ENCODE measurements at places on chromosomes 4 and X.

- no peak for DNase-seq
Observed at GRCh38 chrX:13364230-13364857, 44.5 kb upstream of the ATXN3L start.

- DNase-seq: no peak
Observed at GRCh38 chrX:103276581-103277002, at the start of gene TCEAL5. Gene TCEAL5, minus strand, starts transcription at chrX:103276750. Its CDS starts 2,187 bp downstream, at chrX:103274563.

DNA sequence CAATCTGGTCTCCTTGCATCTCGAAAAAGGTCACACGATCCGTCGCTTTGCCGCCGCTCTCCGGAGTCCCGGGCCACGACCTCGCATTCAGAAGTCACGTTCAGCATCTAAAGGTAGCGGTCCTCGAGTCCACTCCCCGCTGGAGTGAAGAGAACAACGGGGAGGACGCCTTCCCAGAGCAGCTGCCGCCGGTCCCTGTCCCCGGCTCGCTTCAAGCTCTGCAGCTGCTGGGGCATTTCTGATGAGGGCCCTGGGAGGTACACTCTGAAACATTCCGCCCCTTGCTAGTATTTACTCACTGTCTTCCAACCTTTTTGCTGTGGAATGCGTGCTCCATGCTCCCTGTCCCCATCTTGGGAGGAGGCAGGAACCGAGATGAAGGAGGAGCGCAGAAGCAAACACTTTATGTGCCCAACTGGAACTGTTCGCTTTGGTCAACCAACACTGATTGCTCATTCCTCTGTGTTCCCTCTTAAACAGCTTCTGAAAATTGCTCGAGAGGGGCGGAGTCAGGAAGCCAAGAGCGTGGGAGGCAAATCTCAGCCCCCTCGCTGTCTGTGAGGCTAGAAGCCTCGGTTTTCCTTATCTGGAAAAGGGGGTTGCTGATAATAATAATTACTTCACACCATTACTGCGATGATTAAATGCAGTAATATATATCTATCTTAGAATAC, 6.4 kb upstream of the VAMP7 start:
- no peak for DNase-seq

DNA sequence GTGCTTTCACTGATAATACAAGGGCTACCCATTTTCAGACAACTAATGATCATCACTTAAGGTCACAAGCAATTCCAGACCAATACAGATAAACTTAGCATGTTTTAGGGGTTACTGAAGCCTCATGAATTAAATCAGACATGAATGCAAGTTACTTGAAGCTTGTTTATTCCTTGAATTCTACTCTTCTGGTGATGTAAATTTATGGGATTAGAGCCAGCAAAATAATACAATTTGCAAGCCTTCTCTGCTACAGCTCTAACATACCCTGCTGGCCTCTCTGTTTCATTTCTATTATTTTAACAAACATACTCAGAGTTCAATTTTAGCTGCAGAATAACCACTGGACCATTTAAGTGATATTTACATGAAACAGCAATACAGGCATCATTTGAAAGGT, 60.7 kb downstream of the PCDH19 start:
- DNase-seq: no peak

DNA sequence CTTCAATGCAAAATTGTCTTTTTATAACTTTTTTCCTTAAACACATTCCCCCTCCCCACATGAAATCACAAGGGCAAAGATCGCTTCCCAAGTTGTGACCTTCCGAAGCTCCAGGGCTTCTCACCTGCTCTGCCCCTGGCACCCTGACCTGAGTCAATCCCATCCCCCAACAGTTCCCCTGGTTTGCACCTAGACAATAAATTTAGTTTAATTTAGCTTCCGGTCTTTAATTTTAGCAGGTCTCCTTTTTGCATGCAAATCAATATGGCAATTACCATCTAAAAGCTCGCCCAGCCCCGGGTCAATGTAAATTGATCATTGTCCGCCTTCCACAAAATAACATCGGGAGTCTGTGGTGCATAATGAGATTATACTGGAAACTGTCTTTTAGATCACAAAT, 6.8 kb downstream of the BCOR start:
- no peak for DNase-seq

GRCh38 chr4:182918791-182919302, 1.7 kb upstream of the DCTD start:
- no peak for DNase-seq

DNA sequence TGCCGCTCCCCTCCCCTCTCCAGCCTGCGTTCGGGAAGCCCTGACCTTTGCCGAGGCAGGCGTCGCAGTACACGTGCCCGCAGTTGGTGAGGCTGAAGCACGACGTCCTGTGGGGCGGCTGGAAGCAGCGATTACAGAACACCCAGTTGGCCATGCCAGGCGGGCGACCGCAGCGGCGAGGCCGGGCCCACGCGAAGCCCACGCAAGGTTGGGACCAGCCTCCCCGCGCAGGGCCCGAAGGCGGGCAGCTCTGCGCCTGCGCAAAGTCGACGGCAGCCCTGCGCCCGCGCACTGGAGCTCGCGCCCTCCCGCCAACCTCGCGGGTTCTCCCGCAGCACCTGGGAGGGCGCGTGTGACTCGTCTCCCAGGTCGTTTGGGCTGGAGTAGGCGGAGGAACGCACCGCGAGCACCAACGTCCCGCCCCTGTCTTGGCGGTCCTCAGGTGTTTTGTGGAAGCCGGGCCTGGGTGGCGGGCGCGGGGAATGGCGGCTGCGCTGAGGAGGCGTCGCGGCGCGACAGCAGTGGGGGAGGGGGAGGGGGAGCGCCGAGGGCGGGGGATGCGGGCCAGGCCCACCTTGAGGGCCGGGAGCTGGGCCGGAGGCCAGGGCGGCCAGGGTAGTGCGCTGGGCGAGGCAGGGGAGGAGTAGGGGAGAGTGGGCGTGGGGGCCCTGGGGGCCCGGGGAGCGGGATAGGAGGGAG, at the start of gene RNF212:
Gene RNF212 (minus strand): TSS at position 254 of the 699 bp plus-strand sequence. CDS start 100 bp downstream, at position 154.
- DNase-seq: peak; percentile 16

DNA sequence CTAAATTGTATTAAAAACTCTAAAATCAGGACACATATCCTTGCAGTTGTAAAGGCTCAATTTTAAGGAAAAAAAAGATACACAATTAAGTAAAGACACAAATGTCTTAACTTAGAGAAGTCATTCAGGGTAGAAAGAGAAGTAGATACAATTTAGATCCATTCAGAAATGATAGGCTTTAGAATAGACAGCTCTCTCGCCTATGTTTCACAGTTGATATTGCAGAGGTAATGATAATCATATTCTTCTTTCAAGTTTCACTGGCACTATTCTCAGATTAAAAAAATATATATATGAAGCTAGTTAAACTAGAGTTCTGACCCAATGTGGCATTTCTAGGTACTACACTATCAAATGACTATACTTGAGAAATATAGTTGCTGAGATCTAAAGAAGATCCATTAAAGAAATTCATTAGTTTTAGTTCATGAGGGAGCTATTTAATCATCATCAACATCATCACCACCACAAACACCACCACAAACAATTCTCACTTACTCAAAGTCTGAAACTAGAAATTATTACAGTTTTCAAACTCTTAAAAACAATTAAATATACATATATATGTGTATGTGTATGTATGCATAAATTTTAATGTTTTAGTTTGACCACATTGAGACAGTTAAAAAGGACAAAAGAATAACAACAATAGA, 93.1 kb downstream of the ANTXR2 start:
- DNase-seq: no peak

- DNase-seq: no peak
Observed at GRCh38 chrX:11103006-11103405, 8.1 kb upstream of the HCCS start.
